Astrocyte of the spinal cord (primary cell): ENCODE measurements at places on chromosomes 12 and 14.

GRCh38 chr14:97107080-97107479 lies 309.9 kb downstream of the VRK1 start:
- DNase-seq = no peak

- no peak for DNase-seq
These were observed 85.6 kb downstream of the GALNT9 start for GRCh38 chr12:132243596-132244310.

DNA sequence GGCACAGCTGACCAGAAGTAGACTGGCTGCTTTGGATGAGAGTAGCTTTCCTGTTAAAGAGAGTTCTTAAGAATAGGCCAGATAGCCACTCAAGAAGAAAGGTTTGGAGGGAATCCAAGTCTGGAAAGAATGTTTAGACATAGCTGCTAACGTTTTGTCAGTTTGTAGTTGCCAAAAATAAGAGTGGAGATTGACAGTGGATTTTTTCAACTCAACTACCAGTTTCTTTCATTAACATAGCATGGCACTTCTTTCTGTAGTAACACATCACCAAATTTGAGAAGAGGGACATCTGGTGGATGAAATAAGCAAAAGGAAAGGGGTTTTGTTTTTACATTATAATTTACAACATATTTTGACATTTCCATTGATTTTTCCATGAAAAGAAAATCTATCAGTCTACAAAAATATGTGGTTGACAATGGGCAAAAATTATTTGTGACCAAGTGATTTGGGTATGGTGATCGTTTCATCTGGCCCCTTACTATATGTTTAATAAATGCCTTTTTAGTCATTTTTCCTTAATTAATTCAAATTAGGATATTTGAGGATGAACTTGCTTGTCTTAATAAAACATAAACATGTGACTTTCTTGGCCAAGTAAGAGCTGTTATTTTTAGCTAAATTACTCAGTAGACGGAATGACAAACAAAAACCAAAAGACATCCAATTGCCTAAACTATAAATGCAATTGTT lies 71.1 kb downstream of the PTPRR start:
- peak; percentile 20 for DNase-seq

- peak; percentile 15 for DNase-seq
These were observed 9.7 kb downstream of the RTRAF start for GRCh38 chr14:51999084-51999483.

DNA sequence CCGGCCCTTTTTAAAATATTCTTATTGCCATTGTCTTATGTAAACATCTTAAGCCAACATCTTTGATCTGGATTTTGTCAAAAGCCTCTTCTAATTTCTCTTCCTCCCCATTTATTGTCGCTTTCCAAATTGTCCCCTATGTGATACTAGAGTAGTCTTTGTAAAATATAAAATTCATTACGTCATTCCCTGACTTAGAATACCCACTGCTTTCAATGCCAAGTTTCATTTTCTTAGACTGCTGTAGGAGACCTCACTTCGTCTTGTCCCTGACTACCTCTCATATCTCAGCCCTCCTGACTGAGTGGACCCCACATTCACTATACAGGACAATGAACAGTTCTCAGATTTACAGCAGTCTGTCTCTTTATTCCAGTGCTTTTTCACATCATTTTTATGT lies 633.9 kb upstream of the LMO3 start:
- no peak for DNase-seq

GRCh38 chr14:67413806-67414769 lies 2.1 kb upstream of the PLEK2 start:
- DNase-seq = peak; percentile 90

DNA sequence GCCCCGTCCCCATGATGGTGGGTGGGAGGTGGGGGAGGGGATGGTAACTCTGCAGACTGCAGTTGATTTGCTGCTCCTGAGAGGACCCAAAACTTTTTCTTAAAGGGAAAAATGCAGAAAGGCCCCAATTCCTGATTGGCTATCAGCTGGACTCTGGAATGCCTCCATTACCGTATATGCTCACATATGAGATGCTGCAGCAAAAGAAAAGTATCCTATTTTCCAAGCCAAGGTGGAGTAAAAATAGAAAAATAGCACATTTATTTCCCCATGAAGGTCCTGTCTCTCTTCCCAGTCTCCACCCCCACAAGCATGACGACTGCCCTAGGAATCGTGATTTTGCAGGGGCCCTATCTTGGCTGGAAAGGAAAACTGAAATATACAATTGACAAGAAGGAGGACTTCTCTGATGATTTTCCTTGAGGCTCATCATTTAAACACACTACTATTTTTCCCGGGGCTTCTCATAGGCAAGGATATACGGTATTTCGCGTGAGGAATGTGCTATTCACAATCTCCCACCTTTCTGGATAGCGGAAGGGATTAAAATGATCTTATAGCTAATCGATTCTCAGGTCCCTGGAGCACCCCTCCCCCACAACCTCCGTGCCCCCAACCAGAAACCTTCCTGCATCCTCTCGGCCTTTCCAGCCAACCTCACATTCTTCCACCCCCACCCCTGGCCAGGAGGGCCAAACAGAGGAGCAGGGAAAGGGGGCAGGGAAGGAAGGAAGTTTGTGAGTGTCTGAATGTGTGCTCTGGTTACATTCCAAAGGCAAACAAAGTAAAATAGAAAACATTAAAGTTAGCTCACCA lies 138.9 kb upstream of the CCND2 start:
- no peak for DNase-seq

DNA sequence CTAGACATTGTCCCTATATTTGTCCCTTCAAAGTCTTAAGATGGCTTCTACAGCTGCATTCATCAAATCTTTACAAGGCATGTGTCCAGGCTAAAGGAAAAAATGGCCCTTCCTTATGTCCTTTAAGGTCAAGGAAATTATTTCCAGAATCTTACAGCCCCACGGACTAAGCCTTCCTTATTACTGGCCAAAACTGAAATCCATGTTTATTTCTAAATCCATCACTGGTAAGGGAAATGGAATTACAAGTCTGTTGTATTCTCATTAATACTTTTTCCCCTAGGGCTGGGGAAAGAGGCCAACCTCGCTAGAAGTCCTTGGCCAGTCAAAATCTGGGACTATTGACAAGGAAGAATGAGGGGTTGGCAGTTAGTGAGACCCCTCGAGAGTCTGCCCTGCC lies 252.5 kb downstream of the TMEM132C start:
- DNase-seq = no peak

- DNase-seq = peak; percentile 54
These were observed 22.2 kb upstream of the GPR132 start for GRCh38 chr14:105087308-105087962.

DNA sequence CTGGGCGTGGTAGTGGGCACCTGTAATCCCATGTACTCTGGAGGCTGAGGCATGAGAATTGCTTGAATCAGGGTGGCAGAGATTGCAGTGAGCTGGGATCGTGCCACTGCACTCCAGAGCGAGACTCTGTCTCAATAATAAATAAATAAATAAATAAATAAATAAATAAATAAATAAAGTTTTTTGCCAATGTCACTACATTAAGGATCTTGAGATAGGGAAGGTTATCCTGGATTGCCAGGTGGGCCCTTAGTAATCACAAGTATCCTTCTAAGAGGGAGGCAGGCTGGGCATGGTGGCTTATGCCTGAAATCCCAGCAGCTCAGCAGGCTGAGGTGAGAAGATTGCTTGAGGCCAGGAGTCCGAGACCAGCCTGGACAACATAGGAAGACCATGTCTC lies 4.5 kb upstream of the FBXW8 start:
- no peak for DNase-seq

- no peak for DNase-seq
These were observed 1.4 kb downstream of the RIMBP2 start for GRCh38 chr12:130714591-130715149.

DNA sequence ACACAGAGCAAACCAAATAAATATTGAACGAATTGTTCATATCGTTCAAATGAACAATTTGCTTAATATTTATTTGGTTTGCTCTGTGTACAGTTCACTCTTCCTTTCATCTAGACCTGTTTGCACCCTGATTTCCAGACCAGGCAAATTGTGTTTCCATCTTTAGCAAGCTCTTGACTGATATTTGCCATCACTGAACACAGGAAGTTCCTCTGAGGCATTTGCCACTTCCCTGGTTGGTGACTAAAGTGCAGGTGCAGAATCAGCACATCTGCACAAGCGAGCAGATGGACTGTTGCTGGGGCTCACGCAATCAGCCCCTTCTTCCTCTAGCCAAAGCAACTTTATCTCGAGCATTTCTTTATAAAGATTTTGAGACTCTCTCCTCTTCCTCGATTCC lies 112.9 kb downstream of the DAAM1 start:
- DNase-seq = no peak

DNA sequence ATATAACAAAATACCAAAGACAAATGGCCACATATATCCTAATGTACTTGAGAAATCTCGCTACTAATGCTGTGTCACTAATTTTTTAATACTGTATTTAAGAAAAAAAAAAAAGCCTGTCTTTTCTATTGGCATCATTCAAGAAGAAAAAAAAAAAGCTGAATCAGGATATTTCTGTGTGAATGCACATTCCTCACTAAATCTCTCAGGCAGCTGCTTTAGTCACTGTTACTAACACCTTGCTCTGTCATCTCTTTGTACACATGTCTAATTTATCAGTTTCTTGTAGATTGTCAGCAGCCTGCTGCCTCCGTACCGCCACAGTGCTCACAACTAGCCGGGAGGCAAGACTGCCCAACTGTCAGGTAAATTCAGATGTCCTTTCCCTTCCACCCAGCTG lies 32.0 kb upstream of the FGD4 start:
- DNase-seq = no peak

DNA sequence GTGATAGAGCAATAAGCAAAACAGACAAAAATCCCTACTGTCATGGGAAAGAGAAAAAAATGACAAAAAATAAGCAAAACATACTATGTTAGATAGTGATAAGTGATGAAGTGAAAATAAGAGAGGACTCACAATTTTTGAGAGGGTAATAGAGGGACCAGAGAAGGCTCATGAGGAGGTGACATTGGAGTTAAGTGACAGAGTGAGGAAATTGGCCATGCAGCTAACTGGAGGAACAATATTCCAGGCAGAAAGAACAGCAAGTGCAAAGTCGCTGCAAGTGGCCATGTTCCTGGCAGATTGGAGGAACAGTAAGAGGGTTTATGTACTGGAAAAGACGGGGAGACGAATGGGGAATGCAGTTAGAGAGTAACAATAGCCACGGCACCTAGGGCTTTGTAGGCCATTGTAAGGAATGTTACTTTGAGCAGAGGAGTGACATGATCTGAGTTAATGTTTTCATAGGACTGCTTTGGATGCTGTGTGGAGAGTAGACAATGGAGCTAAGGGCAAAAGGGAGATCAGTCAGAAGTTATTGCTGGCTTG lies 1.4 kb upstream of the SAV1 start:
- no peak for DNase-seq

- peak; percentile 75 for DNase-seq
These were observed 113.7 kb upstream of the NCOR2 start for GRCh38 chr12:124680863-124681778.
